ENCODE measurements at places on chromosomes 13 and 19. TPM values are rescaled to one million over a fixed set of nuclear protein-coding genes. Genes with fewer than 3 reads are reported as not detected.

DNA sequence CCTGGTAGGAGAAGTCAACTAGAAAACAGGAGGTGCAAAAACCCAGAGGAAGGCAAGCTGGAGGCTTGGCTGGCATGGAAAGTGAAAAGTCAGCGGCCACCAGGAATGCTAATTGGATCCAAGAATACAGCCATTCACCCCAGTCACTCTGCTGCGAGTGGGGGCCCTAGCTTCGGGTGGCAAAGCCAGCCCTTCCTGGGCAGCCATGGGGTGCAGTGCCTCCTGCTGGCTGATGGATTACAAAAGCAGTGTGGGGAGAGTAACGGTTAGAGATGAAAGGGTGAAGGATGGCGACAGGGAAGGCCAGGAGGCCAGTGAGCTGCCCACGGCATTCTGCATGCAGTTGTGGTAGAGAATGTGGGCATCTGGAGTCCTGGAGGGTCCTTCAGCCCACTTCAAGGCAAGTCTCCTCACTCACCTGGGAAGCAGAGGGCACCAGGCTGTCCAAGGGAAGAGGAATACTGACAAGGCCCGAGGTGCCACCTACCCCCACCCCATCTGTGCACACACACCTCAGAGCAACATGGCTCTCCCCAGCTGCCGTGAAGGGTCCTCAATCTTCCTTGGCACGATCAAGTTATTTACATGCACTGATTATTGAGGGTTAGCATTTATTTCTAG, 20.3 kb upstream of the EPHX3 start:
- no peak for DNase-seq

- DNase-seq, result no peak
Measured at GRCh38 chr13:49165798-49166752, 54.1 kb upstream of the MLNR start.

DNA sequence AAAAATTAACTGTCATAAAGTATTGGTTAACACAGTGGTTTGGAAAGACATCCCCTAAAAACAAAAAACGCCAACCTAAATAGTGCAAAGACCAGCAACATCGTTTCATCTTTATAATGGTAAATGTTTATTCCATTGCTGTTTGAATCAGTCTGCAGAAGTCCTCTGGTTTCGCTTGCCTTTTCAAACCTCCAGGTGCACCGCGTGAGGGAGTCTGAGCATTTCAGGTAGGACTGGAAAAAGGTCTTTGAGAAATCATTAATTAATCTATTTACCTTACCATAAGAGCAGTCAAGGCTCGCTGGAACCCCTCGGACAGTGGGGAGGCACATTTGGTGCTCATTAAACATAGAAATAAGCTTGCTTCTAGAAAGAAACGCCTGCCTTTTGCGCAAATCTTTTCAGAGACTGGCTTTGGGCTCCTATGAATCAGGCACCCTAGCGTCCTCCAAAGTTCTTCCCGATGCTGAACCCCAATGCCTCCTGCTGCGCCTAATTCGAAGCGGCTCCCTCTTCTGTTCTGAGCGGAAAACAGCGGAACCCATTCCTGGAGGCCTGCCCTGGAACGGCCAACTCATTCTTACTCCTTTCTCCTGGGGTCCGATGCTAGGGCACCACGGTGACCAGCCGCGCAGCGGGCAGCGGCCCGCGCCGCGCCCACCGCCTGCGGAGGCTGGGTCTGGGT, 951 bp upstream of the MTUS2 start:
- no peak for DNase-seq

DNA sequence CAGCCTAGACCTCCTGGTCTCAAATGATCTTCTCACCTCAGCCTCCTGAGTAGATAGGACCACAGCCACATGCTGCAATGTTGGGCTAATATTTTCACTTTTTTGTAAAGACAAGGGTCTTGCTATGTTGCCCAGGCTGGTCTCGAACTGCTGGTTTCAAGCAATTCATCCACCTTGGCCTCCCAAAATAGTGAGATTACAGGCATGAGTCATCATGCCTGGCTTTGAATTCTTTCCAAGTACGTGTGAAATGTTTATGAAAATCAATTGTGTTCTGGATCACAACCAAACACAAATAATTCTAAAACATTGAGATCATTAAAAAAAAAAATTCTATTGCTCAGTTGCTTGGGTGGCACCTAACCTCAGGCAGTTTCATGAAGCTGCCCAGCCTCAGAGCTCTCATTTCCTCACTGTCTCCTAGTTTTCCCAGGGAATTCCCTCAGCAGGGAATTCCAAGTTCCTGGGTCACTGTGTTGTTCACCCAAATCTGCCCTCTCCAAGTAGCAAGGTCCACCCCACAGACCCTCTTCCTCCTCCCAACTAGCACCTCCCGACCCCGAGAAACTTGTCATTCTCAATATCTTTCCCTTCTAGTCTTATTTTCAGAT, 44.8 kb downstream of the ING1 start:
- DNase-seq, result no peak

GRCh38 chr13:51589793-51590192, 5.5 kb downstream of the WDFY2 start:
- no peak for DNase-seq

DNA sequence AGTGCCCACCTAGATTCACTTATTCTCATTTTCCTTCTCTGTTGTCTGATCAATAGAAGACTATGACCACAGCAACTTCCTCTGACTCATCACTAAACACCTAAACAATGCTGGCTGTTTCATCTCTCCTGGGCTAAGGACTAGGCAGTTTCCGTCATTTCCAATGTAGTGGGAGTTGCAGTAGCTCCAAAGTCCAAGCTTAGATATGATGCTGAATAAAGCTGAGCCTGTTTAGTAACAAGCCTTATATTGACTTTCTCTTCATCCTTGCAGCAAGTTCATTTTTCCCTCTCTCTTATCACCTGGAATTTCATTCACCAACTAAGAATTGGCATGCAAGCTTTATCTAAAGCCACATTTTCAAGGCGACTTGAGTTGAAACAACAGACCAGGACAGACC, 53.5 kb upstream of the PCDH9 start:
- DNase-seq, result no peak

DNA sequence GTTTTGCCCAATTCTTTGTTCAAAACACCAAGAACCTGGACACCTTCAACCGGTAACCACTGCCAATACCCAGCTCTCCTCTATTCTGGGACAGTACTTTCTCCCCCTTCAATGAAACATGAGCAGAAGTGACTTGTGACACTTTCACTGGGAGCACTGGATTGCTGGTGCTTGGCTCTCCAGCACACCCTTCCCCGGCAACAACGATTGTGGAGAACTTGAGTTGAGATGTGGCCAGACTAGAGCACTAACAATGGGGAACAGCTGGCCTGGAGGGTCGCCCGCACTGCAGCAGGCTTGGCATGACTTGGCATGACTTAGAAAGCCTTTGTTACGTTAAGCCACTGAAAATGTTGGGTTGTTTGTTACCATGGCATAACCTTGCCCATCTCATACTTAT, 7.5 kb upstream of the B3GLCT start:
- no peak for DNase-seq

Gene CGB8
- total RNA-seq, result not detected

Gene PSG11
- not detected for total RNA-seq

Gene NKPD1
- total RNA-seq, result not detected

Gene CD70
- not detected for total RNA-seq

Gene CD22
- 2.0 TPM for total RNA-seq

Gene SHISA2
- total RNA-seq, result 2.1 TPM
